ENCODE measurements at places on chromosomes 11 and 22. TPM values are rescaled to one million over a fixed set of nuclear protein-coding genes. Genes with fewer than 3 reads are reported as not detected.

The MYO18B gene
- 0.10 TPM for total RNA-seq

The AMPD3 gene
- 9.0 TPM for total RNA-seq

The SOX10 gene
- total RNA-seq = 0.29 TPM

GRCh38 chr11:108025387-108026080, 16.8 kb downstream of the CUL5 start:
- H3K4me3 ChIP-seq = no peak overlapping the region
- no peak for DNase-seq
- peak overlapping the region; percentile 1 for H3K27ac ChIP-seq
- no peaks in the 10 kb centered on the region for H3K27me3 ChIP-seq
- peaks cover 31% of the 10 kb centered on the region for H3K36me3 ChIP-seq

DNA sequence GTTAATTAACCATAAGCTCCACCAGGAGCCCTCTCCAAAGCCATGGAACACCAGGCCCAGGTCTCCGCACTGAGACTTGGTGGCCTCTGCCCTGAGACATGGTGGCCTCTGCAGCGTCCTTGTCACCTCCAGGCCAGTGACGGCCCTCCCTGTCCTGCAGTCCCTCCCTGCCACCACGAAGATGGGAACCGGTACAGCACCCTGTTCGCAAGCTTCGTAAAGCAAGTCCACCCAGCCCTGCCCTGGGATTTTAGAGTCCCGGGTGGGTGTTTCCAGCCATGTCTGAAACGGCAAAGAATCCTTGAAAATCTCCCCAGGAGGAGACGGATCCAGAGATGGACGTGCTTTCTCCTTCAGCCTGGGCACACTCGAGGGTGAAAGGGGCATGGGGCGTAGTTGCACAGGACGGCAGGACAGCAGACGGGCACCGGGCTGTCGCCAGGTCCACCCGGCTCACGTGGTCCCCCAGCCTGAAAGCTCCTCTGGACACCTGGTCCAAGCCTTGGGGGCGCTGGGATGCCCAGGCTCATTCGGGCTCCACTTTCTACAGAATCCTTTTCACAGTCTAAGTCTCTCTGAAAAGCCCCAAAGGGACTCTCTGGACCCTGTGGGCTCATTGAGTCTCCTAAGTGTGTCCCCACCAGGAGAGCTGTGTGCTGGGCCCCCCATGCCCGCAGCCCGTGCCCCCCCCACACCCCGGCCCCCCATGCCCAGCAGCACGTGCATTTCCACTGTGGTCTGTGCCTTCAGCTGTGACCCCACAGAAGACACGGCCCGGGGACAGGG, 456.2 kb downstream of the BRD1 start:
- DNase-seq = peak; percentile 58
- H3K4me1 ChIP-seq = no peaks in the 10 kb centered on the region
- H3K27ac ChIP-seq = no peak overlapping the region
- H3K36me3 ChIP-seq = no peaks in the 10 kb centered on the region
- H3K4me3 ChIP-seq = no peak overlapping the region
- peaks cover 9% of the 10 kb centered on the region for H3K27me3 ChIP-seq

DNA sequence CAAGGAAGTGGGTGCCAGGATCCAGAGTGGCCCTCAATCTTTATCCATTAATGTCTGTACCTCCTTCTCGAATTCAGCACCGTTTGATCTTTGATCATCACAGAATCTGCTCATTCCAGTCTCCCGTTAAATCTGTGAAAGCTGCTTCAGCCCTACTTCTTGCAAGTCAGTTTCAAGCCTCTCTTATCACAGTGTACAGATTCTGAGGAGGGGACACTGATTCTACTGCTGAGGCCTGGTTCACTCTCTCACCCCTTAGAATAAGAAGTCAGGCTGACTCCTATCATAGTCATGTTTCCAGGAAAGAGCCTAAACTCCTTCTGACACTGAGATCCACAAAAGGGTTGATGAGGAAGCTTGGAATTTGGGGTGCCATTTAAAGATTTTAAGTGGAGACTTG, 39.0 kb downstream of the MAML2 start:
- no peaks in the 10 kb centered on the region for H3K27me3 ChIP-seq
- no peak overlapping the region for H3K27ac ChIP-seq
- DNase-seq = no peak
- peaks cover 18% of the 10 kb centered on the region for H3K36me3 ChIP-seq
- no peak overlapping the region for H3K4me3 ChIP-seq
- peaks cover 49% of the 10 kb centered on the region for H3K4me1 ChIP-seq

- peaks cover 39% of the 10 kb centered on the region for H3K27me3 ChIP-seq
- DNase-seq = no peak
- no peak overlapping the region for H3K4me3 ChIP-seq
- no peak overlapping the region for H3K27ac ChIP-seq
These were observed 71.4 kb downstream of the GLYATL1 start for GRCh38 chr11:59010708-59011107.

- no peaks in the 10 kb centered on the region for H3K27me3 ChIP-seq
- H3K4me1 ChIP-seq = peaks cover 24% of the 10 kb centered on the region
- H3K27ac ChIP-seq = no peak overlapping the region
- no peaks in the 10 kb centered on the region for H3K36me3 ChIP-seq
- H3K4me3 ChIP-seq = no peak overlapping the region
- DNase-seq = no peak
These were observed 5.1 kb downstream of the BID start for GRCh38 chr22:17769013-17769715.

DNA sequence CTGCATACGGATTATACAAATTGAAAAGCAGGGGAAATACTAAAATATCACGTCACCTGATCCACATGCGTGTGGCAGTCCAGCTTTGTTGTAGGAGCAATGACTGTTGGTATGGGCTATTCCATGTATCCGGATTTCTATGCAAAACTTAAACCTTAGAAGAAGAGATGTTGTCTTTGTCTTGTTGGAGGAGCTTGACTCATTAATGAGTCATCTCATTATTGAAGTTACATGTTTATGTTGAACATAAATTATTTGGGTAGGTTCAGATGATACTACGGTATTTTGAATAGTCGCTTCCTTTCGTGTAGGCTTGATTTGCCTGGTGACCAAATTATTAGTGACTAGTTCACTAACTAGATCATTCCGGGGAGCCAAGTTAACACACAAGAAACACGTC, 806 bp upstream of the SAAL1 start:
- peaks cover 24% of the 10 kb centered on the region for H3K27me3 ChIP-seq
- H3K4me1 ChIP-seq = peaks cover 9% of the 10 kb centered on the region
- peaks cover 8% of the 10 kb centered on the region for H3K36me3 ChIP-seq
- DNase-seq = no peak
- H3K27ac ChIP-seq = no peak overlapping the region
- peak overlapping the region; percentile 93 for H3K4me3 ChIP-seq

- H3K27ac ChIP-seq = no peak overlapping the region
- DNase-seq = no peak
- H3K36me3 ChIP-seq = no peaks in the 10 kb centered on the region
- no peaks in the 10 kb centered on the region for H3K27me3 ChIP-seq
These were observed 54.4 kb downstream of the GRAMD1B start for GRCh38 chr11:123484448-123484847.

- H3K36me3 ChIP-seq = no peaks in the 10 kb centered on the region
- no peak overlapping the region for H3K4me3 ChIP-seq
- no peak for DNase-seq
- H3K27ac ChIP-seq = no peak overlapping the region
- peaks cover 27% of the 10 kb centered on the region for H3K4me1 ChIP-seq
- H3K27me3 ChIP-seq = no peaks in the 10 kb centered on the region
These were observed 134.4 kb downstream of the APOL5 start for GRCh38 chr22:35852076-35852475.

GRCh38 chr11:72863916-72864315, 49.7 kb downstream of the ATG16L2 start:
- H3K36me3 ChIP-seq = peaks cover 17% of the 10 kb centered on the region
- H3K27ac ChIP-seq = no peak overlapping the region
- peaks cover 11% of the 10 kb centered on the region for H3K4me1 ChIP-seq
- H3K27me3 ChIP-seq = no peaks in the 10 kb centered on the region
- no peak overlapping the region for H3K4me3 ChIP-seq

- H3K4me3 ChIP-seq = no peak overlapping the region
- peaks cover 6% of the 10 kb centered on the region for H3K4me1 ChIP-seq
- H3K27me3 ChIP-seq = peaks cover 3% of the 10 kb centered on the region
- H3K27ac ChIP-seq = no peak overlapping the region
- no peak for DNase-seq
These were observed 70.7 kb downstream of the BMAL1 start for GRCh38 chr11:13348305-13348704.
